ENCODE measurements at places on chromosomes 3 and 15. TPM values are rescaled to one million over a fixed set of nuclear protein-coding genes. Genes with fewer than 3 reads are reported as not detected.

DNA sequence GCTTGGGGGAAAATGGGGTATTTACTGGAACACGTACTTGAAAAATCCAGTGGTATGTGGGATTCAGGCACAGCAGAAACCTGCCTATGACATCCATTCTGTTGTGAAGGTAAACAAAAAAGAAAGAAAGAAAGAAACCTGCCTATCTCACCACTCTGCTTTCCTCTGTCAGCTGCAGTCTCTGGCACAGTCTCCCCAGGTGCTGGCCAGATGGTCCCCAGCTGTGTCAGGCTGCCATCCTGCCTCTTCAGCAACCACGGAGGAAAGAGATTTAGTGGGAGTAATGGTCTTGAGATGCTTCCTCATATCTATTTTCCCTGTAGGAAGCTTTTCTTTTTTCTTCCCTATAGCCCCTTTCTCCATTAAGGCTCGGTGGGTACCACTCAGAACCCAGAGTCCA, 2.5 kb upstream of the PXYLP1 start:
- peaks cover 32% of the 10 kb centered on the region for H3K4me1 ChIP-seq
- H3K27me3 ChIP-seq = no peaks in the 10 kb centered on the region
- no peak overlapping the region for H3K4me3 ChIP-seq
- H3K36me3 ChIP-seq = no peaks in the 10 kb centered on the region
- no peak for DNase-seq

DNA sequence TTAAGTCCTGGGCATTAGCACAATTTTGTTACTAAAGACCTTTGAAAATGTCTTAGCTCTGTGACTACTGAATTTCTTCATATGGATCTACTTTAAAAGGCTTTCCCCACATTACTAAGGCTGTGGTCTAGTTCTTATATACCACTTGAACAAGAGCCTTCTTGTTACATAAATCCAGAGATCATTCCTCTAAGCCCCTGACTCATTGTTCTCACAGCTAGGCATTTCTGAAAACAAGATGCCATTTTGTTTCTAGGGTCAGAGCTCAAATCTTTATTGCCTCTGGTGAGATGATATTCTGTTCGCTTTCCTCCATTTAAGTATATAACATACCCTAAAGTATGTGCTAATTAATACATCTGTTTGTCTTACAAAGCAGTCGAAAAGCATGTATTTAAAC, 29.8 kb upstream of the LPP start:
- no peak overlapping the region for H3K27ac ChIP-seq
- no peaks in the 10 kb centered on the region for H3K36me3 ChIP-seq
- H3K4me1 ChIP-seq = peaks cover 22% of the 10 kb centered on the region
- H3K27me3 ChIP-seq = no peaks in the 10 kb centered on the region
- no peak overlapping the region for H3K4me3 ChIP-seq

DNA sequence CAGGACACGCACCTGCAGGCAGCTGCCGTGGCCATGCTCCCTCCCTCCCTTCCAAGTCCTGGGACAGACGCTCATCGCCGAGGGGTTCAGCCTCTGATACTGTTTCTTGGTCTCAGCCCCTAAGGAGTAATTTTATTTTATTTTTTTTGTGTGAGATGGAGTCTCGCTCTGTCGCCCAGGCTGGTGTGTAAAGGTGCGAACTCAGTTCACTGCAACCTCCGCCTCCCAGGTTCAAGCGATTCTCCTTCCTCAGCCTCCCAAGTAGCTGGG, 53.7 kb downstream of the ADAMTS7 start:
- H3K27ac ChIP-seq = peak overlapping the region; percentile 80
- no peak for DNase-seq
- peaks cover 82% of the 10 kb centered on the region for H3K4me1 ChIP-seq
- no peaks in the 10 kb centered on the region for H3K36me3 ChIP-seq

GRCh38 chr3:148232389-148232788, 465.3 kb upstream of the AGTR1 start:
- no peaks in the 10 kb centered on the region for H3K27me3 ChIP-seq
- H3K36me3 ChIP-seq = no peaks in the 10 kb centered on the region
- H3K4me1 ChIP-seq = no peaks in the 10 kb centered on the region
- no peak for DNase-seq
- no peak overlapping the region for H3K27ac ChIP-seq

GOLGA6L4 gene
- total RNA-seq = 1.1 TPM
